Activated CD8-positive, alpha-beta memory T cell treated with anti-CD3 and anti-CD28 coated beads for 1 hour (primary cell): ENCODE measurements at places on chromosomes 7 and 10.

DNA sequence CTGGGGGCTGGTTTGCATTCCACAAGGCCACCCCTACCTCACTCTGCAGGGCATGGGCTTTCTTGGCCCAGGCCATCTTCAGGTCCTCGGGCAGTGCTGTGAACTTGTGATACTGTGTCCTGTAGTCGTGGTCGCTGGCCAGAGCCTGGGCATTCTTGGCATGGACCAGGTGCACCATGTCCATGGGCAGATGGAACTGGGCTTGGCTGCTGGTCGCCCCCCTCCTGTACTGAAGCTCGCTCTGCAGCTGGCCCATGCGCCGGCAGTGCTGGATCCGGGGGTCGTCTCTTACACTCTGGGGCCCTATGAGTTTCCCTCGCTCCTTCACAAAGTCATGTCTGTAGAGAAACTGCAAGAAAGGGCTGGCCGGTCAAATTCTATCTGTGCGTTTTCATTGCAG is 51.7 kb downstream of the HABP2 start:
- no peak for DNase-seq

- no peak for DNase-seq
Observed at GRCh38 chr7:125279961-125280360, 350.3 kb upstream of the POT1 start.

- DNase-seq = no peak
Observed at GRCh38 chr7:157758468-157759245, 421.9 kb downstream of the DNAJB6 start.

DNA sequence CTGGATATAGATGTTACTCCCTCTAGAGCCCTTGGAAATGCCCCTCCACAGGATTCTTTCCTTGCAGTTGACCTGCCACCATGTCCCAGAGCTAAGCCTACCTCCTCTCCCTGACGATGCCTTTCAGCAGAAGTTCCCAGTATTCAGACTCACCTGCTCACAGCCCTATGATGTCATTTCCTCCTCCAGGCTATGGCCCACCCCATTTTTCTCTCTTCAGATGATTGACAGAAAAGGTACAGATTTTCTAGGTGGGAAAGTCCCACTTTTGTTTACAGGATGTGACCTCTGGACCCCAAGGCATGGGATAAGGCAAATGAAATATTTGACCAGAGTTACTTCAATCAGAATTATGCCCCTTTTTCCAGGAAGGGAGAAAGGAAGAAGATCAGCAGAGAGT is 280.2 kb upstream of the PHYHIPL start:
- DNase-seq = no peak

DNA sequence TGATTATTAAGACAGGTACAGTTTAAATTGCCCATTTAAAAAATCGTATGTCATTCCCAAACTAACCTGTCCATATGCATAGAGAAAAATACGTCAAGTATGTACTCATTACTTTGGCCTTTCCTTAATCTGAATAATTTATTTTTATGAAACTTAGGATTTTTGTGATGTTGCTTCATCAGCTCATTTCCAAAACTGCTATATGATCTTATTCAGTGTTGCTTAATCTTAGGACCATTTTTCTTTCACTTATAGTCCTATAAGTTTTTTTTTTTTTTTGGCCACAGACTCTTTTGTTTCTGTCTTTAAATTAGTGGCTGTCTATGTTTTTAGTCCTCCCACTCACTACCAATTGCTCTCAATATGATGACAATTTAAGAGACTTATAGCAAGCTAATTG is 345.1 kb downstream of the PHTF2 start:
- DNase-seq = no peak

DNA sequence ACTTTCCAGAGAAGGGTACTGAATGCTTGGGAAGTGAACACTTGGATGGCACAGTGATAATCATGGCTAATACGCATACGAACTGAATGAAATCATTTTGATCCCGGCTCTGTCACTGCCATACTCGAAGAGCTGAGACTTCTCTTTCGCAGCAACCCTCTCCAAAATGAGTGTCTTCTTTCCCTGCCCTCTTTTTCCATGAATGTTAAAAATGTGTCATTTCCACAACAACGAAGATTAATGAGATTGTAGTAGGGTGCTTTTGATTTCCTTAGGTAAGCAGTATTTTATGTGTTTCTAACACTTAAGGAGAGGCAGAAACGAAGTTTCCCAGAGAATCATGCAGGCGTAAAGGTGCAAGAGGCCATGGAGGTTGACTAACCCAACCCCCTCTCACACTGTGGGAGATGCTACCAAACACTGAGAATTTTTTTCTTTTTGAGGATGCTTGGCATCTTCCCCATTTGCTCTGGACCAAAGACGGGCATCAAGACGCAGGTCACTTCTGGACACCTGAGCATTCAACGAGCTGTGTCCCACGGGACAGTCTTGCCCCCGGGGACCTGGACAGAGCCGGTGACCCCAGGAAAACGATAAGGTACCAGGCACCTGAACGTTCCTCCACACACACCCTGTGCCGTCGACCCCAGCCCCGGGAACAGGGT is 823 bp downstream of the COPG2 start:
- DNase-seq = no peak

DNA sequence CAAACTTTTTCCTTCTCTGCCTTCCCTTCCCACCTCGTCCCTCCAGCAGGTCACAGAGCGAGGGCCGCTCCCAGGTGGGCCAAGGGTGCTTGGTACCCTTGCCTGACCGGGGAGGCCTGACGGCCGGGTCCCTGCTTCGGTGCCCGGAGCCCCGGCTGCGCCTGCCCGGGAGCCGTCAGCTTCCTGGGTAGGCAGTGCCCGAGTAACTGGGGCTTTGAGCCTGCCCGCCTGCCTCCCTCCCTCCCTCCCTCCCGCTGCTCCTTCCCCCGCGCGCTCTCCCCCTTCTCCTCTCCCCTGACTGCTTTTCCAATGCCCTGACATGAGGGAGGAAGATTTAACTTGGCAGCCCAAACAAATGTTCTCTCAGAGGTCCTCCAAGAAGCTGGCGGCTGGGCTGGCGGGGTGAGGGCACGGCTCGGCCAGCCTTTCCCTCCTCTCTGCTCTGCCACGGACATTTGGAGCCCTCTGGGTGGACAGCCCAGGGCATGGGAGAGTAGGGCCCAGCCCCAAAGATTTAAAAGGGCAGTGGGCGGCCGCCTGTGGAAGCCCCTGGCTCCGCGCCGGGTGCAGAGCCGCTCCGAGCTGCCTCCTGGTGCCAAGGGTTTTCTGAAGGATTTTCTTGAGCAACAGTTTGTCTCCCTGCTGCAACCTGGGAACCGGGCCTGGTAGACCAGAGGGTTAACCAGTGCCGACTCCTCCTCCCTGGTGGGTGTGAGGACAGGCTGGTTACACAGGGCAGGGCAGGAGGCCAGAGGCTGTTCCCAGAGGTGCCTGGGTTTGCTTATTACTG is 2.0 kb downstream of the ZMIZ1 start:
- DNase-seq = no peak

DNA sequence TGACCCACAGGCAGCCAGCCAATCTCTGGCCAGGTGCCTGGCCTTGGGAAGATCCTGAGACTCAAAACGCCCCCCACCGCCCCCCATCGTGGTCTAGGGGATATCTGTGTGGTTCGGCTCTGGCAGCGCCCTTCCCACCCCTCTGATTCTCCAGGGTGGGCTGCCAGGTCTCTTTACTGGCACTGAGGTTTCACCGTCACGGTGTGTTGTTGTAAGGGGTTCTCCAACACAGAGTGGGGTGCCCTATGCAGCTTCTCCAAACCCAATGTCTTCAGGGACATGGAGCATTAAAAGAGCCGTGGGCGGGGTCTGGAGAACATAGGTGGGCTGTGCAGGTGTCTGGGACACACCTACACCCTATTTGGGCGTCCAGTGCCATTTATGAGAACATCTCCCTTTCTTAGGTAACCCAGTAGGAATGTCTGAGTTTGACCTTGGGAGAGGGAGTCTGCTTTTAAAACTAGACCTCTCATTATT is 1.5 kb downstream of the MAFK start:
- DNase-seq = no peak

GRCh38 chr10:98456686-98457482 is 10.1 kb upstream of the HPS1 start:
- no peak for DNase-seq

DNA sequence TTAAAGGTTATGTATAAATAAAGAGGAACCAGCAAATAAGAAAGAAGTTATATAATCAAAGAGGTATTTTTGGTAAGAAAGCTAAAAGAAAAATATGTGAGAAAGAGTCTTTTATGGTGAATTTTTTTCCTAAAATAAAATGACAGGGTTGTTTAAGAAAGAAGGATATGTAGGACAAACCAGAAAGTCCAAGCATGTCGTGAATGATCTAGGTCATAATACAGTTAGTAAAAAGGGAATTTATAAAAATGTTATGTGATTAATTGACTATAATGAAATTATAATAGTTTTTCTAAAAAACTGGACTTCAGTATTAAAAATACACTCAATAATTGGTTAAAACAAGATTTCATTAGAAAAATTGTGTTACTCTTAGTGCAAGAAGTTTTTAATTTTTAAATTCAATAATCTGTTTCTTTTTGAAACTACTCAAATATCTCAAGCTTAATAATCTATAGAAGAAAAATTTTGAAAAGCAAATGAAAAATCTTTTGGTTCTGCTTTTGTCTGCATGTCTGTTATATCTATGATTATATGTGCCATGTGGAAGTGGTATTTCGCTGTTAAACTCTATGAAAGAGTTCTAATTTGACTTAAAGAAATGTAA is 23.3 kb downstream of the AVL9 start:
- no peak for DNase-seq

DNA sequence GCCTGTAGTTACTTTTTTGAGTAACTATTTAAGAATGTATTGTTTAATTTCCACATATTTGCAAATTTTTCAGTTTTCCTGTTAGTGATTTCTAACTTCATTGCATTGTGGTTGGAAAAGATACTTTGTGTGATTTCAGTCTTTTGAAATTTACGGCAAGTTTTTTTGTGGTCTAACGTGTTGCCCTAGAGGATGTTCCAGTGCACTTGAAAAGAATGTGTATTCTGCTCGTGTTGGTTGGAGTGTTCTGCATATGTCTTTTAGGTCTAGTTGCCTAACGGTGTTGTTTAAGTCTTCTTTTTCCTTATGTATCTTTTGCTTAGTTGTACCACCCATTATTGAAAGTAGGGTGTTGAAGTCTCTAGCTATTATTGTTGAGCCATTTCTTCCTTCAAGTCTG is 59.7 kb downstream of the LCOR start:
- no peak for DNase-seq

DNA sequence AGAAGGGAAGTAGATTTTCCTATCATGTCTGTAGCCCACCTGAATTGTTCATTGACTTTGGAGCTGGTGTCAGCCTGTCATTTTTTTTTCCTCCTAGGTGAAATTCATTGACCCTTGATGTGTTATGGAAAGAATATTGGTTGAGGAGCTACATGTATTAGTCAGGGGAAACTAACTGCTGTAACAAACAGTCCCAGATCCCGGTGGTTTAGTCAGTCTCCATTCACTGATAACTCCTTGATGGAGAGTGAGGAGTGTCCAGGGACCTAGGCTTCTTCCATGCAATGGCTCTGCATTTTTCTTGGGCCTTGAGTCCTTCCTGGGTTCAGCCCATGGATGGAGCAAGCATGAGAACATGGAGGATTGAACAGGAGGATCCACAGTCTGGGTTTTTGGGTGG is 643.2 kb downstream of the LRMDA start:
- DNase-seq = no peak

DNA sequence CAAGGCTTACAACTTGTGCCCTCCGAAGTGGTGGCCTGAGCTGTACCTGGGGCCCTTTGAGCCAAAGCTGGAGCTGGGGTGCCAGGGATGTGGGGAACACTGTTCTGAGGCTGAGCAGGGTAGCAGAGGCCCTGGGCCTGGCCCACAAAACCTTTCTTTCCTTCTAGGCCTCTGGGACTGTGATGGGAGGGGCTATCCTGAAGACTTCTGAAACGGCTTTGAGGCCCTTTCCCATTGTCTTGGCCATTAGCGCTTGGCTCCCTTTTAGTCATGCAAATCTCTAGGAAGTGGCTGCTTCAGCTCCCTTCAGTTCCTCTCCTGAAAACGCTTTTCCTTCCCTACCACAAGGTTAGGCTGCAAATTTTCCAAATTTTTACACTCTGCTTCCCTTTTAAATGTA is 16.8 kb upstream of the CRYGN start:
- DNase-seq = no peak
